NCI-H187 (cell line): ENCODE measurements at places on chromosomes 3 and 15.

GRCh38 chr3:194672876-194673275 lies 885 bp upstream of the LSG1 start:
- DNase-seq: no peak

DNA sequence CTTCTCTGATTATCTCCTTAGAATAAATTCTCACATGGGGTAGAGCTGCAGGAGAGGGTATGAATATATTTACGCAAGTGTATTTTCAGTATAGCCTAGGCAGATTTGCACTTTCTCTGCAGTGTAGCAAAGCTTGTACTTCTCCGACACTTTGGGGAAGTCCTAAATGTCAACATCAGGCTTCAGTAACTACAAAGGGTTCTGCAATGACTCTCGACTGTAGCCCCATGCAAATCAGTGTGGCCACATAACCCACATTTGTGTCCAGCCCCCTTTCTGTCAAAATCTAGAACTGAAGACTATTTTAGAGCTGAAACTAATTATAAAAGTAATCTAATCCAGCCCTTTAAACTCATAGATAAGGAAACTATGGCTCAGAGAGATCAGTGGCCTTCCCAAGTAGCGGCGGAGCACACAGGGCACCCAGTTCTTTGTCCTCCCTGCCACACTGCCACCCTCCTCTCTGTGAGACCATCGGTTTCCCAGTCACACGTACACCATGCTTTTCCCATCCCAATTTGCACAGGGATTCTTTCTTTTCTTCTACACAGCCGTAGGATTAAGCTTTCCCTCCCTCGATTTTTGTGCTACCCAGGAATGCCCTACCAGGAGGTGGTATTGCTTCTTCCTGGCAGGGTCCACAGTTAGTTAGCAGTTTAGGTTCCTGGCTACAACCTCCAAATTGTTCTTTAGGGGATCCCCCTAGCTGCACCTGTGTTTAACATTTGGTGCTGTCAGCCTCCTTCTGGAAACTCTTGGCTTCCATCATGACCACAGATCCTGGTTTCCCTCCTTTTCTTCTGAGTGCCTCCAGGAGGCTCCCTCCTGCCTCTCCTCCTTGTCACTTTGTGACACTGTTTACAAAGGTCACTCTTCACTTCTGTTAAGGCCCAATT lies 22.9 kb downstream of the MRAS start:
- no peak for DNase-seq

DNA sequence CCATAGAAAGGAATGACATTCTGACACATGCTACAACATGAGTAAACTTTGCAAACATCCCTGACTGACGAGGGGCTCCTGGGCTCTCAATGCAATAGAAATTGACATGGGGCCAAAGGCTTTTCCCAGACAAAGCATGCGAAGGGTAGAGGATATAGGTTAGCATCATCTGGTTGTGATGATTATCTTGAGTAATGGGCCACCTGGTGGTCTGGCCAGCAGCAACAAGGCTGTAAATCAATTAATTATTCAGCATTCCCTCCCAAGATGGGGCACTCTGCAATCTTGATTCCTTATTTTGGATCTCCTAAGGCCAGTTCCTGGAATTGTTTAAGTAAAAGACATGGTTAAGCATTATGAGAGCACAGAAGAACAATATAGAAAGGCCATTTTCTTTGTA lies 99.2 kb downstream of the AGBL1 start:
- DNase-seq: no peak

DNA sequence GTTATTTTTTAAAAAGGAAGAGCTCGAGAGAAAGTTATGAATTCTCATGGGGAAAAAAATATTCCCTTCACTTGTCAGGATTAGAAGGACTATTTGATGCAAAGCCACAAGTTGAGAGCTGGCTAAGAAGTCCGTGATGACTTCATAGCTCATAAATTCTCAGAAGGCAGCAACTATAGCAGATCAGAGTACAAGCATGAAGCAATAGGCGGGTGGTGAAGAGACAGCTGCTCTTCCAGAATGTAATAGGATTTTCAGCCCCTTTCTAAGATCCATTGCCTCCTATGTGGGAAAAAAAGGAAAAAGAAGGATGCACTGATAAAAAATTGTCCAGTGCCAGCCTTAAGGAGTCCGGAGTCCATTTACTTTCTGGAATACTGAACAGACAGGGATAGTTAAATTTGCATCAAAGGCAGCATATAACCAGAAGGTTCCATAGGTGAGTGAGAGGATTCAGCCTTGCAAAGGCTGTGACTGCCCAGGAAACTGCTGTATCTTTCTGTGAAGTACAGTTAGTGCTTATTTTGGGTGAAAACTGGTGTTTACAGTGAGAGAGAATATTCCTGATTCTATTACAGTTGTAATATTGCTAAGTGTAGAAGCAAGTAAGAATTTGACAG lies 929.5 kb upstream of the ALCAM start:
- no peak for DNase-seq

DNA sequence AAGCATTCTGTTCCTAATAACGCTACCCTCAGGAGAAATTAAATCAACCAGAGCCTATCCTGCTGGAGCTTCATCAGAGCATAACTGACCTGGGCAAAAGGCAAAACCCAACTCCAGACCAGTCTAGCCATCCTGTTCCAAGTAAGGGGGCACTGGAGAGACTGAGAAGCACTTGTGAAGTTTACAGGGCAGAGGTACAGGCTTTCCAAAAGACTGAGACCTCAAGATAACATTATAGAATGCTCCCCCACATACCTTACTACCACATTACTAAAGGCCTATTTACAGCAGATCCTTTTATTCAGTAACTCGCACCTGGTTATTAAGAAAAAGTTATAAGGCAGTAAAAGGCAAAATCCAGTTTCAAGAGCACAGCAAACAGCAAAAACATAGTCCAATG lies 35.5 kb downstream of the RFX7 start:
- no peak for DNase-seq

DNA sequence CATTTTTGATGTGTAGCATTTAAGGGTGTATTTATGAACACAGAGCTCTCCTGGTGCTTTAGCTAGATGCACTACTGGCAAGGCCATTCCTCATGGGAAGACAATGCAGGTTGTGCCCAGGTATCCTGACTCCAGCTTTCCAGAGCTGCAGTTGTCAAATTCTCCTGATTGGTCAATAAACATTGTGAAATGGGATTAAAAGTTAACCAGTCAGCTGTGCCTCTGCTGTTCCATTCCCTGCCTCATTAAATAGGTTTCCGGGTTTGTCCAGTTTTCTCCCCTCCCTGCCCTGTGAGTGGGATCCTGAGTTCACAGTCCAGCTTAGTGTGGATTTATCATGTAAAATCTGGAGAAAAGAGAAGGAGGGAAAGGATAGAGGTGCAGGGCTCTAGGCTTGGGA lies 207.3 kb downstream of the SQOR start:
- no peak for DNase-seq

DNA sequence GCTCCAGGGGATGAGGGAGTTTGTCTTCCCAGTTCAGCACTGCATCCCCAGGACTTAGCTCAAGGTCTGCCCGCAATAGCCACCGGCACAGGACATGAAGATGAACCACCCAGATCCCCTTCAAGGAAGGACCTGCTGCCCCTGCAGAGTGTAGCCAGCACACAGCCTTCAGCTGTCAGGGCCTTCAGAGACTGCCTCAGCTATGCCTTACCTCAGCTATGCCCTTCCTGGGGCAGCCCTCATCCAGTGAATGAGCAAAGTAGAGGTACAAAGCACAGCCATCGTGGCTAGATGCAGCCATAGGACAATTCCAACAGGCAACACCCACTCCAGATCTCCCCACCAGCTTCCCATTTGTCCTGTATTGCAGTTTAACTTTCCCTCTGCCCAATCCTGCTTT lies 291.2 kb upstream of the STT3B start:
- no peak for DNase-seq

DNA sequence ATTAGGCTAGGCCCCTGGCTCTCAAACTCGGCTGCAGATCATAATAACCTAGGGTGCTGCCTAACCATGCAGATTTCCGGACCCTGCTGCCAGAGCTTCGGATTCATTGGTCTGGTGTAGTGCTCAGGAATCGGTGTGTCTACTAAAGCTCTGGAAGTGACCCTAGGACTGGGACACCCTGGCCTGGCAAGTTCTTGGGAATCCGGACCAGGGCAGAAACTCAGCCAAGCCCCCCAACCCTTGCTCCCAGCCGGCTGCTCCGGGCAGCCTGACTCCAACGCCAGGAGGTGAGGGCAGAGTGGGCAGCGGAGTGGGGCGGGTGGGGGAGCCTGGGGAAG lies 23.0 kb downstream of the IGDCC3 start:
- DNase-seq: no peak
